GM23338 (cell line): ENCODE measurements at places on chromosomes 4 and X. TPM values are rescaled to one million over a fixed set of nuclear protein-coding genes. Genes with fewer than 3 reads are reported as not detected.
A peak's percentile ranks its signal among the peaks of the same experiment; 100 is the strongest.

Gene DMD
- 7.6 and 12.5 TPM in 2 replicates for total RNA-seq

Gene CWH43
- total RNA-seq, result not detected in 2 replicates

Gene MAGEE1
- total RNA-seq, result 10.0 and 11.6 TPM in 2 replicates

Gene ADH1C
- total RNA-seq, result not detected in 2 replicates

DNA sequence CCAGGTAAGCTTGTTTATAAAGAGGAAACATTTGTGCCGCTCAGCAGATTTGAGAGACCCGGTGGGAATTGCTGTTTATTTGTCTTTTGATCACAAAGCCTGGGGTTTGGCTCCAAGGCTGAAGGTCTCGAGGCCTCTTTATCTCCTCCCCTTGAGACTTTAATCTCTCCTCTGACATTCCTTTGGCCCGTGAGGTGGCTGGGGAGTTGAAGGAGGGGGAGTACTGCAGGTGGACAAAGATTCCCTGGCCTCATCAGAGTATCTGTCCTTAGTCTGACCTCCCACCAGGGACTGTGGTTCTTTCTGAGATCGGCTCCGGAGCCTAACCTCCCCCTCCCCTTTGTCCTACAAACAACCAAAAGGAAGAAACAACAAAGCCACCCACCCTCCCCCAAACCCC lies 216.5 kb downstream of the MID1IP1 start:
- H3K4me1 ChIP-seq, result no peaks in the 10 kb centered on the region
- DNase-seq, result peak; percentile 2
- no peak overlapping the region for H3K4me3 ChIP-seq
- H3K27me3 ChIP-seq, result no peaks in the 10 kb centered on the region

DNA sequence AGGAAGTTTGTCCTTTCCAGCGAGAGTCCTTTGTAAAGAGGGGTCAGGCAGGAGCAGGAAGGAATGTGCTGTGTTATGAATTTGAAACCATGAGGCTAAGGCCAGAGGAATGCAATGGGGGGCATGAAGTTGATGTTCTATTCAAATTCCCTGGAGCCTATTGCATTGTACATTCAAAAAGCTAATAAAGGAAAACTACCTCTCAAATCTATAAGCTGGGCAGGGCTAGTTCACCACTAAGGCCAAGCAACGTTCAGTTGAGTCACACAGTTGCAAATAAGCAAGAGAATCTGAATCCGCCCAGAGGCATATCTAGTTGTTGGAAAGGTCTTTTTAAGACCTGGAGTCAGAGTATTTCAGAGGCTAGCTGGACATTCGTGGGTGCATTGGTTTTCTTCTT lies 148.3 kb downstream of the DCTD start:
- H3K36me3 ChIP-seq, result no peaks in the 10 kb centered on the region
- peak; percentile 28 for DNase-seq
- H3K27me3 ChIP-seq, result no peaks in the 10 kb centered on the region
- no peak overlapping the region for H3K4me3 ChIP-seq
- no peak overlapping the region for H3K27ac ChIP-seq

DNA sequence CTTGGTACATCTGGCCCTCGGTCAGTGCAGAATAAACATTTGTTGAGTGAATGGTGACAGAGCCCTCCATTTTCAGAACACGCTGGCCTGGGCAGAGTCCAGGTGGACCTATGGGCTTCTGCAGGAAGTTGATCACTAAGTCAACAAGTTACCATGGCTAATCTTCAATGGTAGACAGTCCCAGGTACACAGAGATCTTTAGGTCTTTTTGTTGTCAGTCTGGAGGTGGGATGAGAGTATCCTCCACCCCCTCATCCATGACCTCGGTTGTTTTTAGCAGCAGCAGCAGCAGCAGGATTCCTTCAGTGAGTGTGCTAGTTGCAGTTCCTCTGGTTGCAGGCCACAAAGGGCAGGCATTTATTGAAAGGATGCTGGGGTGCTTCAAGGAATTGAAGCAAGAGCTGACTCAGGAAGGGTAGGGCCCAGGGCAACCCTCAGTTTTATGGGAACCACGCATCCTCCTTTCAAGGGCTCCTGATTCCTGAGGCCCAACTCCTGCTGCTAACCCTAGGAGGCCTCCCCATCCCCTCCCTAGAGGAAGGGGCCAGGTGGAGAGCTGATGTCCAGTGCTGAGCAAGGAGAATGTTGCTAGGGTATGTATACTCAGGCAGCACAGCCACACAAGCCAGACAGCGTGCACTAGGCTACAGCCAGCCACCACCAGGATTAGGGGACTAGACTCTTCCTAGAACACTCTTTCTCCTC lies 1.7 kb upstream of the USP27X start:
- no peak overlapping the region for H3K4me3 ChIP-seq
- H3K4me1 ChIP-seq, result no peaks in the 10 kb centered on the region; the same call in 1 of the 2 replicates
- H3K27me3 ChIP-seq, result 0 out of 2 replicates have a peak, but pooled peaks cover 2% of the 10 kb centered on the region

DNA sequence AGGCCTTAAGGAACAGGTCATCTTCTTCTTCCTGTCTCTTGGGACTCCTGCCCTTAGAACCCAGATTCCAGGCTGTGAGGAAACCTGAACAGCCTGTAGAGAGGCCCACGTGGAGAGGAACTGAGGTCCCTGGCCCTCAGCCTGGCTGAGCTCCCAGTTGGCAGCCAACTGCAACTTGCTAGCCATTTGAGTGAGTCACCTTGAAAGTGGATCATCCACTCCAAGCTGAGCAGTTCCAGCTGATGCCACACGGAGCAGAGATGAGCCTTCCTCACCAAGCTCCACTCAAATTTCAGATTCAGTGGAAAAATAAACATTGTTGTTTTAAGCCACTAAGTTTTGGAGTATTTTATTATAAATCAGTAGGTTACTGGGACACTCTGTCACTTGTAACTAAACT lies 392.5 kb downstream of the BCOR start:
- no peaks in the 10 kb centered on the region for H3K27me3 ChIP-seq
- H3K36me3 ChIP-seq, result no peaks in the 10 kb centered on the region
- H3K27ac ChIP-seq, result no peak overlapping the region
- no peak overlapping the region for H3K4me3 ChIP-seq

DNA sequence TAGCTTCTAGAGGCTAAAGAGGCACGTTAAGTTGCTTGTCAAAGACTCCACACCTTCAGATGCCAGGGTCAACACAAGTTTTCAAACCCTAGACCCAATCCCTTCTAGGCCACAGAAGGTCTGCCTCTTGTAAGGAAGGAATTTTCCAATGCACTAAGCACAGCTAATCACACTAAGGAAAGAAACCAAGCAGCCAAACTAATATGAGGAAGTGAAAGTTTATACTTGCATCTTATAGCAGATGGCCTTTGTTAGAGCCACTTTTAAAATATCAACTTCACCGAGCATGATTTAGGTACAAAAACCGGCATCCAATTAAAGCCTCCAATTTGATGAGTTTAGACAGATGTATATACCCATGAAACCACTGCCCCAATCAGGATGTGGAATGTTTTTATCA lies 9.9 kb downstream of the FHL1 start:
- no peaks in the 10 kb centered on the region for H3K27me3 ChIP-seq
- no peaks in the 10 kb centered on the region for H3K36me3 ChIP-seq
- H3K4me1 ChIP-seq, result peaks cover 5% of the 10 kb centered on the region; the same call in 1 of the 2 replicates
- H3K4me3 ChIP-seq, result no peak overlapping the region
- no peak for DNase-seq
- no peak overlapping the region for H3K27ac ChIP-seq

GRCh38 chrX:69130439-69130838 lies 34.8 kb downstream of the PJA1 start:
- no peak overlapping the region for H3K27ac ChIP-seq
- no peak overlapping the region for H3K4me3 ChIP-seq
- H3K4me1 ChIP-seq, result peaks cover 5% of the 10 kb centered on the region; the same call in 1 of the 2 replicates
- H3K27me3 ChIP-seq, result peaks cover 30% of the 10 kb centered on the region
- no peak for DNase-seq
- no peaks in the 10 kb centered on the region for H3K36me3 ChIP-seq

DNA sequence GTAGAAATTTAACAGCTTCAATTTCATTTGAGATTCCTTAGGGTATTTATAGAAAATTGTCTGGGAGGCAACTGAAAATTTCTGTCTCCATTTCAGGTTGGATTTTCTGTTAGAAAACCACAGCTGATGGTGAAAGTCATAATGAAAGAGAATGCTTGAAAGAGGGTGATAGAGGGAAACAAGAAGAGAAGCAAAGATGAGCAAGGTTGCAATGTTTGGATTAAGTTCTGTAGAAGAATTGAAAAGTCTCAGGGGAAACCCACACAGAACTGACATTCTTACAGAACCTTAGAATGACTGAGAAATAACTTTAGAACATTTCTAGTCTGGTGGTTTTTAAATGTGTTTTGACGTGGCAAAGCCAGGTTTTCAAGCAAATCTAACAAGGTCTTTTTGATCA lies 14.7 kb downstream of the GBA3 start:
- DNase-seq, result no peak
- no peaks in the 10 kb centered on the region for H3K36me3 ChIP-seq
- no peaks in the 10 kb centered on the region for H3K27me3 ChIP-seq
- H3K27ac ChIP-seq, result no peak overlapping the region
- no peak overlapping the region for H3K4me3 ChIP-seq
- no peaks in the 10 kb centered on the region for H3K4me1 ChIP-seq

DNA sequence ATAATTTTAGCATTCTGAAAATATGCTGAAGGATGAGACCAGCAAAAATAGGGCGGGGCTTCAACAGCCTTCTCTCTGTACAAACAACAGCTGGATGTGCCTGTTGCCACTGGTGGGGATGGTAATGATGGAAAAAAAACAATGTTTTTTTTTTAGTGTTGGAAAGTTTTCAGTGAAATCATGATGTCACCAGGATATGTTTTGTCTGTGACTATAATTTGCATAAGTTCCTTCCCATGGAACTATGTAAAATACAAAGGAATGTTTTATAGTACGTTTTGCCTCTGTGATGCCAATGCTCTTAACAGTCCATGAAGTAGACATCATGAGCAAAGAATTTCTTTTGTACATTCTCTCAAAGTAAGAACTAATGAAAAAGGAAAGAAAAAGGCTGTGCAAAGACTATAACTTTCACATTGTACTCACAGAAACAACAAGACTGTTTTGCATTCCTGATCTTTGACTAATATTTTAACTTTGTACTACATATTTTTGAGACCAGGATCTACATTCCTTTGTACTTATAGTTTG lies 589.7 kb downstream of the SPRY1 start:
- no peak overlapping the region for H3K4me3 ChIP-seq
- no peak overlapping the region for H3K27ac ChIP-seq
- H3K27me3 ChIP-seq, result no peaks in the 10 kb centered on the region
- DNase-seq, result no peak

- DNase-seq, result no peak
- H3K27ac ChIP-seq, result no peak overlapping the region
- no peaks in the 10 kb centered on the region for H3K27me3 ChIP-seq
- H3K36me3 ChIP-seq, result no peaks in the 10 kb centered on the region; the same call in 1 of the 2 replicates
- peaks cover 7% of the 10 kb centered on the region; the same call in 1 of the 2 replicates for H3K4me1 ChIP-seq
Measured at GRCh38 chrX:2266445-2267349, 234.1 kb downstream of the DHRSX start.

- H3K4me3 ChIP-seq, result no peak overlapping the region
- no peaks in the 10 kb centered on the region for H3K36me3 ChIP-seq
- DNase-seq, result no peak
- no peaks in the 10 kb centered on the region for H3K27me3 ChIP-seq
- no peaks in the 10 kb centered on the region for H3K4me1 ChIP-seq
Measured at GRCh38 chrX:48613502-48614160, 16.3 kb downstream of the WDR13 start.

GRCh38 chrX:9647431-9647830 lies 118.2 kb downstream of the GPR143 start:
- H3K4me1 ChIP-seq, result no peaks in the 10 kb centered on the region
- H3K36me3 ChIP-seq, result no peaks in the 10 kb centered on the region
- H3K27ac ChIP-seq, result no peak overlapping the region
- no peak for DNase-seq
- no peaks in the 10 kb centered on the region for H3K27me3 ChIP-seq

GRCh38 chr4:150447356-150447755 lies 134.6 kb upstream of the MAB21L2 start:
- H3K27ac ChIP-seq, result no peak overlapping the region
- no peaks in the 10 kb centered on the region for H3K27me3 ChIP-seq
- no peaks in the 10 kb centered on the region for H3K36me3 ChIP-seq
- no peaks in the 10 kb centered on the region for H3K4me1 ChIP-seq
- H3K4me3 ChIP-seq, result no peak overlapping the region

DNA sequence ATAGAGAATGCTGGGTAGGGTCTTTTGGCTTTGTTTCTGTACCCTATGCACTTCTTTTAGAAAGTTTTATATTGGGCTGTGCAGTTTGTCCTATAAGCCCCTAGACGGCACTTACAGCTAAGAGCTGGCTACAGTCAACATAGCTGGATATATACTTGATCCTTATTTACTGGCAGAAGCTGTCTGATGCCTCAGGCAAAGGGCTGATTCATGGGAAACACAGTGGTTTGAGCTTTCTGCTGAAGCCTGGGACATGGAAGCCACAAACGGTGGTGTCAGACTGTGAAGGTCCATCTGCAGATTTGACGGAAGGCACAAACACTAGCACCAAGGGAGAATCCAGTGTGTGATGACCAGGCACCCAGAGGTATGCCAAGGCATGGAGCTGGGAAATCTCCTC lies 608.4 kb downstream of the ANKRD50 start:
- no peaks in the 10 kb centered on the region for H3K4me1 ChIP-seq
- no peaks in the 10 kb centered on the region for H3K36me3 ChIP-seq
- H3K4me3 ChIP-seq, result no peak overlapping the region
- DNase-seq, result no peak

GRCh38 chr4:26709246-26709645 lies 125.4 kb downstream of the TBC1D19 start:
- no peak overlapping the region for H3K4me3 ChIP-seq
- H3K36me3 ChIP-seq, result no peaks in the 10 kb centered on the region
- no peak overlapping the region for H3K27ac ChIP-seq
- DNase-seq, result no peak
- no peaks in the 10 kb centered on the region for H3K27me3 ChIP-seq

DNA sequence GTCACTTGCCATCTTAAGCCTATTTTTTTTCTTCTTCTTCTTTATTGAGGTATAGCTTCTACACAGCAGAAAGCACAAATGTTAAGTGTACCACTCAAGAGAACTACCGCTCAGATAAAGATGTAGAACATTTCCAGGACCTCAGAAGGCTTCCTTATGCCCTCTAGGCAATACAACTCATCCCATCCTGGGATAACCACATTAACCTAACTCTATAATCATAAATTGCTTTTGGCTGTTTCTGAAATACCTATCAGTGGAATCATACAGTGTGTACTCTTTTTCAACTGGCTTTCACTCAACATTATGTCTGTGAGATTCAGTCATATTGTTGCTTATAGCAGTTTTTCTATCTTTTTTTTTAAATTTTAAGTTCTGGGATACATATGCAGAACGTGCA lies 51.7 kb downstream of the ARFIP1 start:
- no peaks in the 10 kb centered on the region for H3K4me1 ChIP-seq
- H3K36me3 ChIP-seq, result peaks cover 10% of the 10 kb centered on the region
- H3K4me3 ChIP-seq, result no peak overlapping the region
- DNase-seq, result no peak
- H3K27ac ChIP-seq, result no peak overlapping the region

DNA sequence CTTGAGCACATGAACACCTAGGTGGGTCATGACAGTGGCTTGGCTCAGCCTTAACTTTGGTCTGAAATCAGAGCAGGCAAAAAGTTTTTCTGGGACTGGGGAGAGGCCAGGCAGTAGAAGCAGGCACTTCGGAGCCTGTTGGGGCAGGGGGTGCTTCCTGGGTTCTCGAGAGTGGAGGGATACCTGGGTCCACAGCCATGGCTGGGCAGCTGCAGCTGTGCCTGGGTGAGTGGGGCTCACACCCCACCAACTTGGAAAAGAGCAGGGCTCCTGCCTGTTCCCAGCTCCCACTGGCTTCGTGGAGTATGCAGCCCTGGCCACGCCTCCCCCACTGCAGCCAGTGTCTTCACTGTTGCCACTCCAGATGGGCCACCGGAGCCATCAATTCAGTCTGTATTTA lies 56.4 kb upstream of the NUDT6 start:
- H3K4me3 ChIP-seq, result no peak overlapping the region
- no peak overlapping the region for H3K27ac ChIP-seq
- no peaks in the 10 kb centered on the region for H3K27me3 ChIP-seq
- H3K36me3 ChIP-seq, result peaks cover 34% of the 10 kb centered on the region; the same call in 1 of the 2 replicates
- no peaks in the 10 kb centered on the region for H3K4me1 ChIP-seq
